Motor neuron (in vitro differentiated cells): ENCODE measurements at places on chromosomes 2 and 18. TPM values are rescaled to one million over a fixed set of nuclear protein-coding genes. Genes with fewer than 3 reads are reported as not detected.

DNA sequence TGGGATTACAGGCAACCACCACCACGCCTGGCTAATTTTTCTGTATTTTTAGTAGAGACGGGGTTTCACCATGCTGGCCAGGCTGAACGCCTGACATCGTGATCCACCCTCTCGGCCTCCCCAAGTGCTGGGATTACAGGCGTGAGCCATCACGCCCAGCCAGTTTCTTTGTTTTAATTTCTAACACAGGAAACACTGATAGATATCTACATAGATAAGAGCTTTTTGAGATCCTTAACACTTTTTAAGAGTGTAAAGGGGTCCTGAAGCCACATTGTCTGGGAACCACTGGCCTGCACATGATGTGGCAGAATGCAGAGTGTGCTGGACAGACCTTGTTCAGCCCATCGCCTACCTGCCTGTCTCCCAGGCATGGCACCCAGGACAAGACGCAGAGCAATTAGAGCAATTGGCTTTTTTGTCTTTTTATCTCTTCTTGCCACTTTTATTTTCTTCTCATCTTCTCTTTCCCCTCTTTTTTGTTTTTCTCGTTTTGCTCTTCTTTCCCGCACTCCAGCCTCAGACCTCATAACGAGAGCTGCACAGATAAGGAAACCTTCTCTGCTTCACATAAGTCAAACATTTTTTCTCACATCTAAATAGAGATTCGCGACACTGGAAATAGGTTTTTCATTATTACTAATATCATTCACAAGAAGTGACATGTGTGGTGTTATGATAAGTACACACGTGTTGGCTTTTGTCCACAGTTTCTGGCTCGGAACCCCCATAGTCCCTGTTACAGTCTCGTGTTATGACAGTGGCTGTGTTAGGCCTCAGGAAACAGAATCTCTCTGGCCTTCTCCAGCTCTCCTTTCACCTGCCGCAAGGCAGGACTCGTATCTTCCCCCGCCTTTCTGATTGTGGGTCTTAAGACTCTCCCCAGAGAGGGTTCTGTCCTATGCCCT is 25.2 kb upstream of the GPR55 start:
- no peak for ATAC-seq

- ATAC-seq = no peak
Observed at GRCh38 chr2:236273126-236273525, 8.9 kb upstream of the ASB18 start.

- ATAC-seq = peak; percentile 56
Observed at GRCh38 chr2:170353723-170354122, 175.8 kb downstream of the MYO3B start.

GRCh38 chr2:139864821-139865302 is 1084.7 kb upstream of the NXPH2 start:
- ATAC-seq = peak; percentile 99

- ATAC-seq = peak; percentile 87
Observed at GRCh38 chr2:55168221-55169154, 63.6 kb downstream of the CLHC1 start.

GRCh38 chr2:37156071-37156856 is 516 bp downstream of the EIF2AK2 start:
- ATAC-seq = peak; percentile 80

DNA sequence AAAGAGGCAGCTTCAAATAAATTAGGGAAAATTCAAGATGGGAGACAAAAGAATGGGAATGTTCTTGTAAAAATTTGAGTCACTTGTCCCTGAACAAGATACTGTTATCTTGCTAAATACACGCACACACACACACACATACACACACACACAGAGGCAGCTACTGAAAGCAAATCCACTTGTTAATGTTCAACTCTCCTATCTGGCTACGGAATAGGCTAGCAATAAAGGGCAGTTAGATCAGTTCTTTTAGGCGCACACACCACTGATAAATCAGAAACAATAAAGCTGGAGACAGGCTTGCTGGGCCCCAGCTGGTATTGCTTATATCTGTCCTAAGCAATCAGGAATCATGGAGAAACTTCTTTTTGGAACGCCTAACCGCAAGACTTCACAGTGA is 461.6 kb downstream of the BCL11A start:
- ATAC-seq = no peak

DNA sequence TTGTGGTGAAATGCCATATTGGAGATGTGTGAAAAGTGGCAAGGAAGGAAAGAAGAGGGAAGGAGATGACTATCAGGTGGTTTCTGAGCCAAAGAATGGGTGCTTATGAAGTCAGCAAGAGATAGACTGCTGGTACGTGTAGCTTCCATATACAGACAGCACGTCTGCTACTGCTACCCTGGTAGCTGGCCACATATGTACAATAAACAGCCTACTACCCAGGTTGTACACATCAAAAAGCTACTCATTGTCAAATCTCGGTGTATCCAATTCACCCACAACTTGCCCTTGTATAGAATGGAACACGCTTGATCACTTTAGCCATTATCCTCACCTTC is 761.8 kb downstream of the LRRTM4 start:
- ATAC-seq = no peak

GRCh38 chr18:79396431-79397246 is 909 bp downstream of the NFATC1 start:
- ATAC-seq = peak; percentile 14

Gene POTEC
- 1.0 TPM in 1 of 2 replicates, not detected in the other for total RNA-seq

Gene TDRD15
- total RNA-seq = not detected in 2 replicates

- ATAC-seq = peak; percentile 62
Observed at GRCh38 chr2:213187833-213188532, 36.6 kb upstream of the IKZF2 start.

DNA sequence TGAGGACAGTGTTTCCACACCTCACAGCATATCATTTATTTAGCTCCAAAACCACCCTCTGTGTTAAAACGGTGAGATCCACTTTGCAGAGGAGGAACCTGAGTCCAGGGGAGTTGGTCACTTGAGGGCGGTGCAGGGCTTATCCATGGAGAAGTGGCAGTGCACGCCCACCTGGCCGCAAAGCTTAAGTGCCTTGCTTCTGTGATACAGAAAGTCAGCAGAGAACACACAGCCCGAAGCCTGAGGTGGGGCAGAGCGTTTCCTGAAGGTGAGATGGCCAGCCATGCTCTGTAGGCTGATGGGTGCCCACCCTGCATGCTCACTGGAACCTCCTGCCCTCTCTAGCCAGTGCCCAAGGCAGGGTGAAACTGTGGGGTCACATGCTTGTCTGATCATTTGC is 87.3 kb downstream of the SH3RF3 start:
- ATAC-seq = no peak

Gene ZAP70
- 0.54 and 0.73 TPM in 2 replicates for total RNA-seq

- no peak for ATAC-seq
Observed at GRCh38 chr2:167681234-167682015, 566.0 kb downstream of the STK39 start.

Gene TCF7L1
- total RNA-seq = 3.7 and 4.2 TPM in 2 replicates

DNA sequence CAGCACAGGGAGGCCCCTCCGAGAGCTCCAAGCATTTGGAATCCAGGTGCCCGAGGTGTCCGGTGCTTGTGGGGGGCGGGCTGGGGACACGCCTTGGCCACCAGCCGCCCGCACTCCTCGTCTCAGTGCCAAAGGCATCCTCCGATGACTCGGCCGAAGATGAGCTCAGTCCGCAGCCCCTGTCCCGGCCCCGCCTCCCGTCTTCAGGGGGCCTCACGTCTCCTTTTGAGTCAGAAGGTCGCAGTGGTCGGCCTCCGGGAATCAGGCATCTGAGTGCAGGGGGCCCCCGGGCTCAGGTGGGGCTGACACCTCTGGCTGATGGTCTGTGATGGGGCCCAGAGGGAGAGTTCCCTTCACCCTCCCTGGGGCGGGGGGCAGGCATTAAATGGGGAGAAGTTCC is 74.8 kb downstream of the NFATC1 start:
- ATAC-seq = no peak

Gene CYRIA
- 19.1 and 19.6 TPM in 2 replicates for total RNA-seq

DNA sequence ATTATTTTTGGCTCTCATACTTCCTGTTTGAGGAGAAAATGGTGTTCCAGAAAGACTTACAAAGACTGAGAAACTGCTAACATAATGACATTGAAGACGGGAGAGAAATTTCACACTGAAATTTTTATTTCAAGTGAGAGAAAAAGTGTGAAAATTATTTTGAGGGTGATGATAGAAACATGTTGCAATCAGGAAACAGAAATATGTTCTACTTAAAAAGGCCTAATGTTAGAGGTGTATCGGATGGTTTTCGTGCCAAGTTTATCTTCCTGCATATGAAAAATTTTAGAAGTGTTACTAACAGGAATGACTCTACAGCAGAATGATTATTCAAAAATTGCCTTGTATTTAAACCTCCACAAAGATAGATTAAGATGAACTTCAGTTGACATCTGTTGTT is 50.5 kb downstream of the KCNE4 start:
- ATAC-seq = no peak

DNA sequence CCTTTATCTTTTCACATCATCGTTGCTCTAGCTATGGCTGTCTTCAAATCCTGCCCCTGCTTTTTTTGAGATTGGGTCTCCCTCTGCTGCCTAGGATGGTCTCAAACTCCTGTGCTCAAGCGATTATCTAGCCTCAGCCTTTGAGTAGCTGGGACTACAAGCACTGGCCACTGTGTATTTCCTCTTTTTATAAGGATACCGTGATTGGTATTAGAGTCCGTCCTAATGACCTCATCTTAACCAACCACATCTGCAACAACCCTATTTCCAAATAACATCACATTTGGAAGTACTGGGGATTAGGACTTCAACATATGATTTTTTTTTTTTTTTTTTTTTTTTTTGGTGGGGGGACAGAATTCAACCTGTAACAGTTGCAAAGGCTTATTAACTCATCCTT is 9.1 kb downstream of the RESP18 start:
- ATAC-seq = no peak

DNA sequence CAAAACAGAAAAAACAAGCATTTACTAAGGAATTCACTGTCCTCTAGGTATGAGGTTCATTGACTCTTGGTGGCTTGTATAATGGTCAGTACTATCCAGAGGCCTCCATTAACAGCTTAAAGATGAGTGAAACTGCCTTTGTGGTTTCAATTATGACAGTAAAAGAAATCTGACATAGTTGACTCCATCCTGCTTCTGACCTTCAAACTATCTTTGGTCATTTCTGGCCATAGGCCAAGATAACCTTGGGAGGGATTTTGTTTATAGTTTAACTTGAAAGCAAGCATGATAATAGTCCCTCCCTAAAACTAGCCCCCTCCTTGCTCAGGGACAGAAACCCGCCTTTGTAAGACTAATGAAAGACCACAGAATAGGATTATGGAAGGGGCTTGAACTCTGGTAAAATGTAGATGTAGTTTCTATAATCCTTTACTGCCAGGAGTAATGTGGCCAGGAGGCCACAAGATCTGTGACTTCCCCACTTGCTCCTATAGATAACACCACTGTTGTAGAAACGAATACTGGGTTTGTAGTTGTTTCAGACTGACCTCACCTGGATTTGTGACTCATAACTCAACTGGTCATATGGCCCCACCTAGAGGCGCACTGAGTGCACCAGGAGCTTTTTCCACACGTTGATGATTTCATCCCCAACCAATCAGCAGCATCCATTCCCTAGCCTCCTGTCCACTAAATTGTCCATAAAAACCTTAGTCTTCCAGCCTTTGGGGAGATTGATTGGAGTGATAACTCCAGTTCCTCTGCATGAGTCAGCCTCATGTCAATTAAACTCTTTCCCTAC is 8.6 kb upstream of the PLEKHM3 start:
- ATAC-seq = peak; percentile 97

Gene SPP2
- 0.41 TPM in 1 of 2 replicates, not detected in the other for total RNA-seq

DNA sequence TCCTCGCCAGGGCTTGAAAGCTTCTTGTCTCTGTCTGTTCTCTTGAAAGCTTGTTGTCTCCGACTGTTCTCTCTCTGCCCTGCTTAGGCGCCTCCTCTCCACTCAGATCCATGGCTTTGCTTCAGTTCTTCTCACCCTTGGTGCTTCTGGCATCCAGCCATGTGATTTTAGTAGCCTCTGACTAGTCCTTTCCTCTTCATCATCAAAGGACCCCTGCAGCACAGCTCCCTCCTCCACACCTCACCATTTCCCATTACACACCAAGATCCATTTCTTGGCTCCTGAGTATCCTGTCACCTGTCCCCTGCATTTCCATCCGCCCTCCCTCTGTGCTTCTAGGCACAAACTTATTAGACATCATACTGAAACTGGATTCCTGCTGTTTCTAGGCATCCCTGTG is 59.4 kb downstream of the ZNF236 start:
- no peak for ATAC-seq

Gene TET3
- total RNA-seq = 11.5 and 14.9 TPM in 2 replicates

- ATAC-seq = peak; percentile 92
Observed at GRCh38 chr2:11863513-11864328, 117.3 kb downstream of the LPIN1 start.

- ATAC-seq = no peak
Observed at GRCh38 chr2:121338281-121338680, 53.3 kb upstream of the TFCP2L1 start.

DNA sequence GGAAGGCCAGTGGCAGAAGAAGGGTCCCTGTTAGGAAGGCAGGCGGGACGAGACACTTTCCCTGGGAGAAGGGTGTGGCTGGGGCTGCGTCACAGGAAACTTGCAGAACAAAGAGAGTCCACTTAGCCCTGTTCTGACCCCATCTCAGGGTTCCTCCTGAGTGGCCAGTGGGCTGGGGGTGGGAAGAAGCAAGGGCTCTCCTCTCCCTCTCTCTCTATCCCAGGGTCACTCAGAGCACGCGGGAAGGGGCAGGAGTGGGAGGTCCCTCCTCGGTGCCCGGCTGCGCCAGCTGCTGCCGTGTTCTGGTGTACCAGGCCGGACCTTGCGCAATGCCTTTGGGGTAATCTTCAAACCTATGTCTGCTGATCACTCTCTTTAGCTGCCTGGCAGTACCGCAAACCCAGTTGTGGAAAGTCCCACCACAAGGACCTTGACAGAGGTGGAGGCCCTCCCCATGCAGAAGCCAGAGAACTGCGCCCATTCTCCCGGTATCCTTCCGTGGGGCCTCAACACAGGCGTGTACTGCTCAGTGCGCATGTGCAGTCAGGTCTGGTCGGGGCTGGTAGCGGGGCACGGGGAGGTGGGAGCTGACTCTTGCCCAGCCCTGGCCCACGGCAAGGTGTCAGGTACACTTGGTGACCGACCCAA is 47.8 kb upstream of the ST3GAL5 start:
- ATAC-seq = no peak

Gene CD302
- total RNA-seq = 18.6 and 20.0 TPM in 2 replicates

Gene KCNF1
- total RNA-seq = 0.34 and 0.35 TPM in 2 replicates

Gene KCNIP3
- 0.86 and 3.1 TPM in 2 replicates for total RNA-seq

Gene AMER3
- total RNA-seq = 0.09 and 0.69 TPM in 2 replicates

Gene CNTNAP5
- total RNA-seq = 2.1 TPM in 1 of 2 replicates, not detected in the other

- ATAC-seq = no peak
Observed at GRCh38 chr2:191268596-191268995, 23.4 kb downstream of the MYO1B start.

GRCh38 chr2:54558188-54559005 is 102.3 kb downstream of the SPTBN1 start:
- ATAC-seq = peak; percentile 90

Gene FSIP2
- total RNA-seq = 24.6 and 37.5 TPM in 2 replicates

GRCh38 chr18:21851327-21851961 is 110.9 kb downstream of the MIB1 start:
- ATAC-seq = peak; percentile 31

Gene RNF25
- total RNA-seq = 20.9 and 33.1 TPM in 2 replicates

Gene RPRM
- total RNA-seq = 59.1 and 63.1 TPM in 2 replicates

Gene NT5C1B
- 0.67 TPM in 1 of 2 replicates, not detected in the other for total RNA-seq

DNA sequence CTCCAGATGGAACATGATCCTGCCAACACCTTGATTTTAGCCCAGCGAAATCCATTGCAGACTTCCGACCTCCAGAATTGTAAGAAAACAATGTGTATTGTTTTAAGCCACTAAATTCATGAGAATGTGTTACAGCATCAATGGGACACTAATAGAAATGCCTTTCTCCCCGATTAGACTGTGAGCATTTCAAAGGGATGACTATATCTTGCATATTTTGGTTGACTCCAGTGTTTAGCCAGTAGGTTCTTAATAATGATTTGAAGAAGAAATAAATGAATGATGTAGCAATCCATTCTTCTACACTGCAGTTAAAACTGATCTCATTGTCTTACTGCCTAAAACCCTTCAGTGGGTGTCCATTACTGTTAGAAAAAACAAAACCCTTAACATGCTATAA is 67.4 kb upstream of the ACVR1C start:
- no peak for ATAC-seq
